Stimulated activated CD4-positive, alpha-beta T cell treated with anti-CD3 and anti-CD28 coated beads, Interleukin-2, amount 100 ng/mL, for 24 hours (primary cell): ENCODE measurements at places on chromosomes 12 and 14.

GRCh38 chr12:27292718-27293117 lies 39.9 kb upstream of the BMAL2 start:
- DNase-seq, result no peak

- DNase-seq, result no peak
These were observed 27.4 kb downstream of the NOS1 start for GRCh38 chr12:117334051-117334450.

- DNase-seq, result no peak
These were observed 46.3 kb upstream of the SLC38A4 start for GRCh38 chr12:46872135-46872534.

DNA sequence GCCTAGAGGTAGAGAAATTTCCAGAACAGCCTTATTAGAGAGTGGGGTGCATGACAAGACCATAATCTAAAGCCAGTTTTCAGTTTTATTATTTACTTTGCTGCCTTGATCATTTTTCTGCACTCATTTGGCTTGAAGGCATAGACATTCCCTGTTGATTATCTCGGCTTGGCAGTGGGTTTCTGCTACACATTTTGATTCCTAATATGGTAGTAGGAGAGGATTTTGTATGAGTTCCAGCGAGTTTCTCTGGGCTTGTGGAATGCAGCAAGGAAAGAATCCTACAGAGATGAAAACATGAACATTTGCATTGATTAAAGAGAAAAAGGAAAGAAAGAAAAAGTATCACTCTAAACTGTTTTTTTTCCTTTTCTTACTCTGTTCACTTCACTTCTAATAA lies 281.2 kb downstream of the PAWR start:
- DNase-seq, result no peak

DNA sequence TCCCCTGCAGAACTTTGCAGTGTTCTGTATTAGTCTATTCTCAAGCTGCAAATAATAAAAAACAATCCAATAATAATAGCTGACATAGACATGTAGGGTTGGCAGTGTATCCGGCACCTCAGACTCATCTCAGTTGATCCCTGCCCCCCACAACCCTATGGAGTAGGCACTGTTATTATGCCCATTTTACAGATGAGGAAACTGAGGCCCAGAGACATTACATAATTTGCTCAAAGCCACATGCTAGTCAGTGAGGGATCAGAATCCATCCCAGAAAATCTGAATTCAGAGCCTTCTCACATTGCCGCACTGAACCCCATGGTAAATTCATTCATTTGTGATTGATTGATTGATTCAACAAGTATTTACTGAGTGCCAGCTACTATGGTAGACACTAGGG lies 226.6 kb upstream of the PWP1 start:
- no peak for DNase-seq

DNA sequence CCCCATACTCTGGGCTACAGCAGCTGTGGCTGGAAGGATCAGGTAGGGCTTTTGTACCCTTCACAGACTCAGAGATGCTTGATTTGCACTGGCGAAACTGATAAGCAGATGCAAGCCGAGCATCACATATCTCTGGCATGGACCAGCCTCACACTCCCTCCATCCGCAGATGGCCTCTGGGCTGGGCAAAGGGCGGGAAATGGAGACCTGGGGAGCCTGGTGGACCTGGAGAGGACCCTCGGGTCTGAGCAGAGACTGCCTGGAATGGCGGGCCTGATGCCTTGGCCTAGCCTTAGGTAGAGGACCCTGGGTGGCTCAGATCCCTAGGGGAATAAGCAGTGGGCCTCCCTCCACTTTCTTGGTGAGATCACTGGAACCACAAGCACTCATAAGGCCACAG lies 53.2 kb downstream of the GALNT16 start:
- DNase-seq, result peak; percentile 0

DNA sequence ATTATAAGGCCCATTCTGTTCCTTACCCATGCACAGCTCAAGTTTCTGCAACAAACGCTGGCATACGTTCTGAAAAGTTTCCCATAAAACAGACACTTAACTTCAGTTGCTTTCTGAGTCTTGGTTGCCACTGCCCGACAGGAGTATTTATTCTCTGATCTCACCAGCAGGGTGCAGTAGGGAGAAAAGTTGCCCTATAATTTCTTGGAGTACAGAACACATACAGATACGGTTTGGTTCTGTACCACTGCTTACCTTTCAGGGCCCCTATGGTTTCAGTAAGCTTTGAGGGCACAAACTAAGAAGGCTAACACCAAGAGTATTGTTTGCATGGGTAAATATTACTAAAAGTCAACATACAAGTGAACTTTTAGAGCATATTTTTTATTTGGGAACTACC lies 77.9 kb downstream of the SPATA7 start:
- no peak for DNase-seq

DNA sequence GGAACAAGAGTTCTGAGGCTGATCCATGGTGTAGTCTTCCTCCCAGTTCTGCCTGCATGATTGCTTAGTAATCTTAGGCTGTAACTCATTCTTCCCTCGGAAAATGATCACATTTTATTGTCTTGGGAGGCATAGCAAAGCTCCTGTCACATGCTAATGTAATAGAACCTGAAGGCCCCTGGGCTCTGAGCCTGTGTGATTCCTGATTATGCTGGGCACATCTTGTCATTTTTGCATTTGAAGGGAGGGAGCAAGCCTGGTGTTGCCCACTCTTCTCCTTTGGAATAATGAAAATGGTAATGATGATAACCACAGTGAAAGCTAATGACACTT lies 215.4 kb downstream of the MSRB3 start:
- no peak for DNase-seq

GRCh38 chr14:101889898-101890297 lies 74.5 kb upstream of the DYNC1H1 start:
- DNase-seq, result no peak

- DNase-seq, result no peak
These were observed 230.7 kb downstream of the CACNA1C start for GRCh38 chr12:2283480-2283879.

DNA sequence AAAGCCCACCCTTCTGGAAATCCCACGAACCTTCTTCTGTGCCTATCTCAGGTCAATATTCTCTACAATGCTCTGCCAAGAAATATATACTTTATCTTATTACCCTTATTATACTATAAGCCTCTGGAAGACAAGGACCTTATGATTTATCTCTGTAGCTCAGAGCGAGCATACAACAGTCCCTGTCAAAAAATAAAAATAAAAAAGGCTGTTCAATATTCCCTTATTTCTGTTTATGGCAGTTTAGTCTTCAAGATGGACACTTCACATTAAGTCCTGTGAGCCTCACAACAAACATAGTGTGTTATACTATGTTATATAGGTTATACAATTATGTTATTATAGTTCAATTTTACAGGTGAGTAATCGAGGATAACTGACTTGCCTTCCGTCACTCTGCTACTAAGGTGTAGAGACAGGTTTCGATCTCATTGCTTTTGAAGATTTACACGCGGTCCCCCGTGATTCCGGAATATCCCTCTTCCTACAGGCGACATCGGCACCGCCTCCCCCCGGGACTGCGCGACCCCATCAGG lies 562 bp downstream of the EAPP start:
- DNase-seq, result no peak

GRCh38 chr12:91213-91612 lies 24.6 kb downstream of the IQSEC3 start:
- DNase-seq, result no peak

DNA sequence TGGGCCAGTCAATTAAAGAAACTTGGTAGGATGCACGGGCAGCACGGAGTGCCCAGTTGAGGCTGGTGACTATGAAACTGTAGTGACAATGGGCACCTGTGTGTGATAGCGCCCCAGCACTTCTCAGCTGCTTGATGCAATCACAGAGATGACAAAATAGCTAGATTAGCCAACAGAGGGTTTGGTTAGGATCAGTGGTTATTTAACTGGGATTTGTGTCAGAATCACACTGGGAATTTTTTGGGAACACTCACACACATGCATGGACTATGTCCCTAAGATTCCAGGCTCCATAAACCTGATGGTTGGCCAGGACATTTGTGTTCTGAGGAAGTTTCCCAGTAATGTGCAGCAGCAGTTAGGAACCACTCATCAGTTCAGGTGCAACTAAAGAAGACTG lies 51.2 kb upstream of the DAAM1 start:
- DNase-seq, result no peak

- no peak for DNase-seq
These were observed 20.2 kb downstream of the NUAK1 start for GRCh38 chr12:106118381-106119130.
